ENCODE measurements at places on chromosomes 16 and 17.

GRCh38 chr17:18261146-18261515, 669 bp downstream of the MIEF2 start:
- DNase-seq: no peak

- DNase-seq: no peak
Measured at GRCh38 chr17:76200354-76200753, 39.9 kb downstream of the RNF157 start.

DNA sequence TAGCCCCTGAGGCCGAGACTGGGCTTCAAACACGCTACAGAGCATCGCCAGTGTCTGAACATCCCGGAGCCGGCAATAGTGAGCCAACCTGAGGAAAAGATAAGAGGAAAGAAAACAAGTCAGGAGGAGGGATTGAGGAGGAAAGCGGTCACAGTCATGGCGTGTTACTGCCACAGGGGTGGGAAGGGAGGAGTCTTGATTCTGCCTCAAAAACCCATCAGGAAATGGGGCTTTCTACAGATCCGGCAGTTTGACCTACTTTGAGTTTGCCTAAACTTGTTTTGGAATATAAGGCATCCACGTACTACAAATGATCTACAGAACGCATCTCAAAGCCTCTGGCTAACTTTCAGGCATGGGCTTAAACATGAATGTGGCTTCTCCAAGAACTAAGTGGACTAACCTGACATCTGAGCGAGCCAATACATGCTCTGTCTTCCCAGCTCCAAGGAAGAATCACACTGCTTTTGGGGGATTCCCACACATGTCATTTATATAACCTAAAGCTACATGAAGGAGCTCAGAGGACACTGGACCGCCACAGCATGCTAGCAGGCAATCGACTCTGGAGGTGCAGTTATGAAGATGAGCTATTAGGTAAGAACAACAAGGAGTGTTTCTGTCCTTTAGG, 96.6 kb downstream of the WDR59 start:
- peak; percentile 11 for DNase-seq

GRCh38 chr16:24087891-24088410, 168.2 kb upstream of the CACNG3 start:
- DNase-seq: no peak

DNA sequence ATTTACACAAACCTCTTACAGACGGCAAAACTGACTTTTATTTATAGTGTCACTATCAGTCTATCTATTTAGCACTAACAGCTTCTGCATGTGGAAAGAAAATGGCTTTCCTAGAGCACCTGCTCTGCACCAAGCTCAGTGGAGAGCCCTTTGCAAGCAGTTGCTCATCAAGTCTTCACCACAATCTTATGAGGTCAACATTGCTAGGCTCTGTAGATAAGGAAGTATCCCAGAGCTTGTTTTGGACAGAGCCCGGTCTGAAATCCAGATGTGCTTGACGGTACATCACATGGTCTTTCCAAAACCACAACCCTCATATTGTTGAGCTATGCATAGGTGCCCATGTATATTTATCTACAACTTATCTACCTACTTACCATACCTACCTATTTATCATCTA, 572.7 kb upstream of the CDH5 start:
- no peak for DNase-seq

DNA sequence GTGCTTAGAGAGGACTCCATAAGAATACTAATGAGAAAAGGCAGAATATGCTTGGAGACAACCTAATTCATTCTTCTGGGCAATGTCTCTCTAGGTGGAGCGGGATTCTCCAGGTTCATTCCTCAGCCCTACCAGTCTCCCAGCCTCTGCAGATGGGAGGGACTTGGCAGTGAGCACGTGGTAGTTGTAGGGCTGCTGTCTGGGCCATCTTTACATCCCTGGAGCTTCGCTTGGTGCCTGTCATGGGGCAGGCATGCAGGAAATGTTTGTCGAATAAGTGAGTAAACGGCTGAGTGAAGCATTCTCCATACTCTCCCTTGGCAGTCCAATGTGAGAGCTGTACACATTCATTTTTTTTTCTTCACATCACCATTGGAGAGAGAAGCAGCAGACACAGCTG, 387.5 kb downstream of the UTP18 start:
- DNase-seq: no peak

DNA sequence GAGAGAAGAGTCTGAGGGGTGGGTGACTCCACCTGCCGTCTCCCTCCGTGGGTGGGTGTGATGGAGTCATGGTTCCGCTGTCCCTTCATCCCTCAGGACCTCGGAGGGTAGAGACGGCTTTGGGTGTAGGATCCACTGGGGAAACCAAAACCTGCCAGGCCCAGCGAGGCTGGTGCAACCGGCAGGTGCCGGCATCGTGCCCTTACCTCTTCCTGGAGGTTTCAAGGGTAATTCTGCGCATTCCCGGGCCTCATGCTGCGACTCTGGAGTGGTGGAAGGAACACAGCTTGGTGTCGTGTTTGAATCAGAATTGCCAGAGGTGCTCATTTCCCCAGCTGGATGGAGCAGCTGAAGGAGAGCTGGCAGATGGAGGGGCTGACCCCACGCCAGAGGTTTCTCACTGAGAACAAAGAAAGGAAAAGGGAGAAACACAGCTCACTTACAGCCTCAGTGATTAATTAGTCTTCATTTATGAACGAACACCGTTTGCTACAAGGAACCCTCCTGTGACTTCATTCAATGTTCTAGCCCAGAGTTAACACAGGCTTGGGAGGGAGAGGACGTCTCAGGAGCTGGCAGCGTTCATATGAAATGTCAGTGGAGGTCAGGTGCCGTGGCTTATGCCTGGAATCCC, 16.3 kb upstream of the ATP2A3 start:
- no peak for DNase-seq

DNA sequence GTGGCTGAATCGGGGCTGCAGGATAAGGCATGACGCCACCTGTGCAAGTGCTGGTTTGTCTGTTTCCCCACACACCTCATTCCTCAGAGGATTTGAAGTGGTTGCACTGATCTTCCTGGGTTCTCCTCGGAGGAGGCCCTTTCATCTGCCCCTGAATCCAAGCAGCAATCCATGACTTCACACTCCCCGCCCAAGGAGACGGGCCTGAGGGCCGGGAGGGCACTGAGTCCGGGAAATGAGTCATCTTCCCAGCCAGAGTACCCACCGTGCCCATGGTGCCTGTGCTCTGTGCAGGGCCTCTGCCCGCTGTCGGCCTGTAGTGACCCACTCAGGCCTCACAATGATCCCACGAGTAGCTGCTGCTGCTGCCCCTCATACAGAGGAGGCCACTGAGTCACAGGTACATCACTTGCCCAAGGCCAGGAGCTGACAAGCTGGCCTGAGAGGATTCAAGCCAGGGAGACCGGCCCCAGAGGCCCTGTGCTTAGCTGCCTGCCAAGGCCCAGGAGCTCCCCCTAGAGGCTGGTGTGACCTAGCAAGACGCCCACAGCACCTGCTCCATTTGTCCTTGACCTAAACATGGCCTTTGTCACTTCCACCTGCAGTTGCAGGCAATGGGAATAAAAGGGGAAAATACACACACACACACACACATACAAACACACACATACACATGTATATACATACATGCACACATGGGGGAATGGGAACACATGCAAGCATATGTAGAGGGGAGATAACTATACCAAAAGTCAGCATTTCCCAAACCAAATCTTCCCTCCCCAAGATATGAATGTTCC, 240.0 kb downstream of the C16orf95 start:
- no peak for DNase-seq

GRCh38 chr16:80369138-80369958, 171.4 kb upstream of the DYNLRB2 start:
- no peak for DNase-seq

DNA sequence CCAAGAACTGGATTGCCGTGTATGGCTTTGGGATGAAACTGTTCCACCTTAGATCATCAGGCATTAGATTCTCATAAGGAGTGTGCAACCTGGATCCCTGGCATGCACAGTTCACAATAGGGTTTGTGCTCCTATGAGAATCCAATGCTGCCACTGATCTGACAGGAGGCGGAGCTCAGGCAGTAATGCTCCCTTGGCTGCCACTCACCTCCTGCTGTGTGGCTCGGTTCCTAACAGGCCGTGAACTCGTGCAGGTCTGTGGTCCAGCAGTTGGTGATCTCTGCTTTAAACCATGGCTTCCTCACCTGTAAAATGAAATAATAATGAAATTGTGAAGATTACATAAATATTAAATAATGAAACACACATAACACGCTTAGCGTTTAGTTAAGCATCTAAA, 45.5 kb upstream of the FBXO47 start:
- no peak for DNase-seq

DNA sequence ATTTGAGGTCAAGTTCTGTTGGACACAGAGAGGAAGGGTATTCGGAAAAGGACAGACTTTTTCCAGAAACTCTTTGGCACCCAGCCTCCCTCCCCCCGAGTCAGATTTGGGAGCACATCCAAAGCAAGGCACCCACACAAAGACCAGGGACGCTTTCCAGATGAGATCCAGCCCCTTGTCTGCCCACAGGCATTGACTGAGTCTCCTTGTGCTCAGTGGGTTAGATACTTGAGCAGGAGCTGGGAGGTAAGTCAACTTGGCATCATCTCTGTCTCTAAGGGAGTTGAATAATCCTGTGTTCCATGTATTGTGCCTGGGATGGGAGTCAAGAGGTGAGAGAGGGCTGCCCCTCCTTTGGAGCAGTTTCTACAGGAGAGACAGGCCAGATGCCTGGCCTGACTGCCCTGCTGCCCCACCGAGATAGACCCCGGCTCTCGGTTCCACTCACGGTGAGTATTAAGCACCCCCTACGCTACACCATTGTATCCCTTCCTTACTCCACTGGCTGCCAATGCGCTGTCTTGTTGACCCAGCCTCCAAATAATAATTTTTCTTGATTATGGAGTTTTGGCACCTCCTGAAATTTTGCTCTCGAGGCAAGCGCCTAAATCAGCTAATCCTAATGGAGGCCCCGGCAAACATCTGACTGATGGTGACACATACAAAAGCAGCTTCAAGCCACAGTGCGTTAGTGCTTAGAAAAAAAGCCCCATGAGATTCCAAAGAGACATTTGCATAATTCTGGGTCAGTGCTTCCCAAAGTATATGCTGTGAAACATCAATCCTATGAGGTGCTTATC, 29.6 kb upstream of the MAP3K14 start:
- DNase-seq: no peak

DNA sequence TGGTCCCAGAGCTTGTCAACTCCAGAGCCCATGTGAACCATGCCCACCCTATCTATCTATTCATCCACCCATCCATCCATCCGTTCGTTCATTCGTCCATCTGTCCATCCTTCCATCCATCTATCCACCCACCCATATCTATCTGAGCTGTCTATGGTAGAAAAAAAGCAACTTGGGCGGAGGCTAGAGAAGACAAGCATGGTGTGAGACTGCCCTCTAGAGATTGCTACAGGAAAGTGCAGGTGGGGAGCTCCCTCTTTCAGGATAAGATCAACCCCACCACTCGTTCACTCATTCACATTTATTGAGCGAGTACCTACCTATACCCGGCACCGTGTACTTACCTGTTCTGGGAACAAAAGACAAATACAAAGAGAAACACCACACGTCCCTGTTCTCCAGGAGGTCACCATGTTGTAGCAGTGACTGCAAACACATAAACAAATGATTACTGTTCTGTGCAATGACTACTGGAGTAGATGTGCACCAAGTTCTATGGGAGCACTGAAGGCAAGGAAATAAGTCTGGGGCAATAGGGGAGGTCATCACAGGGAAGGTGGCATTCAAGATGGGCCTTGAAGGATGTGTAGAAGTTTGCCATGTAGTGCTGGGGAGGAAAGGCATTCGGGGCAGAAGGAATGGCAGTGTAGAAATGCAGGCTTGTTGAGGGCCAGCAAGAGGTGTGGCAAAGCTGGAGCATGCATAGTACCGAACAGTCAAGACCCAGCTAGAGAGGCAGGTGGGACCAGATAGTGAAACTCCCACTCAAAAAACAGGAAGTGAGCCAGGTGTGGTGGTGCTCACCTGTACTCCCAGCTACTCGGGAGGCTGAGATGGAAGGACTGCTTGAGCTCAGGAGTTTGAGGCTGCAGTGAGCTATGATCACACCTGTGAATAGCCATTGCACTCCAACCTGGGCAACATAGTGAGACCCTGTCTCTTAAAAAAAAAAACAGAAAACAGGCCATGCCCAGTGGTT, 13.4 kb upstream of the ATP5MC1 start:
- DNase-seq: peak; percentile 16

GRCh38 chr17:7440113-7440833, 961 bp downstream of the FGF11 start:
- peak; percentile 27 for DNase-seq

DNA sequence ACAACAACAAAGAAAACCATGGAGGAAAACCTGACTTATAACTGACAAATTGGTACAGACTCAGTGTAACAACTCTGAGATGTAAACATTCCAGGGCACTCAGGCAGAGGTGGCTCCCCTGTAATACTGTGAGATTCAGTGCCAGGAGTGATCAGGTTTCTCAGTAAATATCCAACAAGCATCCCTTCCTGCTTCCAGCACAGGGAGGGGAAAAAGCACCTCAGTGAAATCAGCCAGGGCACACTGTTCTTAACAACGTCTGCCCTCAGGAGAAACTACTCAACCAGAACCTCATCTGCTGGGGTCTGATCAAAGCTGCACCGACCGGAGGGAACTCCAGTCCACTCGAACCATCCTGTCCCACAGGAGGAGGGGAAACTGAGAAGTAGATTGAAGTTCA, 52.3 kb downstream of the AMFR start:
- no peak for DNase-seq

GRCh38 chr17:82384730-82385481, 13.3 kb downstream of the UTS2R start:
- no peak for DNase-seq

DNA sequence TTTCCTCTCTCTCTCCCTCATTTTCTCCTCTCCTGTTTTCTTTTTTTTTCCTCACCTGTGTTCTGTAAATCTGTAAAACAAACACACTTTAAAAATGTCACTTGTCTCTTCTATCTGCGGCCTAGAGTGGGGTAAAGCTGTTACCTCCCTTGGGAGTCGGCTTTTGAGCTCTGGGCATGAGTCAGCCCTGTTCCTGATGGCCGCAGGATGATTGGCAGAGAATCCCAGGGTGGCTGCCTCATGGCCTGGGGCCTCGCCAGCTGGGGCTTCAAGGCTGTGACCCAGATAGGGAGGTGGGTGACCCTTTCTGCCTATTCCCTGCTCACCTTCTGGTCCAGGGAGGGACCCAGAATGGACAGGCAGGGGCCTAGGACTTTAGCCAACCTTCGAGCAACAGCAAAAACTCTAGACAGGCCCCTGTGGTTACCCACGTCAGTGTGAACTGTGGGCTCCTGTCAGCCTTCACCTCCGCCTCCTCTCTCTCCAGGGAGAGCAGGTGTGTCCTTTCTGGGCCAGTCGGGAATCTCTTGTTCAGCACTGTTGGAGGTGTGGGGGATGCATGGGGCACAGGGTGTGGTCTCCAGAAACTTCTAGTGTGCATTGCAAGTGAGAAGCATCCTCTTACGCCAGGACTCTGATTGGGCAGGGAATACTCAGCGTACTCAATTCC, 87.4 kb downstream of the RAP1GAP2 start:
- no peak for DNase-seq

Data from T-helper 9 cell (primary cell).